ENCODE measurements at places on chromosomes 16 and 17.
A peak's percentile ranks its signal among the peaks of the same experiment; 100 is the strongest.

DNA sequence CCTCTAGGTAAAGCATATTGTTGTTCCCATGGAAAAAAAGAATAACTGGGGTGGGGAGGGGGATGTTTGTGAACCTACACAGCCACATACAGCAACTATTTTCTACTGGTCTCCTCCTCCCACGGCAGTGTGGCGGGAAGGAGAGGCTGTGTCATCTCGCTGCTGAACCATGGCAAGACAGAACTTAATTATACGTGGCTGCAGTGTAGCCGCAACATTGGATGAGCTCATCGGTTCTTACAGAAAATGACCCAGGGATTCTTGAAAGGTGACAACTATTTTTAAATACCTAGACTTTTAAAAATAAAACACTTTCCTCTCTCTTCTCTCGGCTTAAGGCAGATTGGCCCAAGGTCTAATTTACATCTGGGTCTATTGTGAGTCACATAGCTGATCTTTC lies 19.8 kb upstream of the TEKT3 start:
- no peaks in the 10 kb centered on the region for H3K4me1 ChIP-seq
- H3K4me3 ChIP-seq = no peak overlapping the region
- H3K36me3 ChIP-seq = no peaks in the 10 kb centered on the region
- H3K27ac ChIP-seq = no peak overlapping the region

- H3K4me1 ChIP-seq = no peaks in the 10 kb centered on the region
- no peak overlapping the region for H3K27ac ChIP-seq
- H3K36me3 ChIP-seq = no peaks in the 10 kb centered on the region
- H3K27me3 ChIP-seq = no peaks in the 10 kb centered on the region
These were observed 69.4 kb downstream of the ZDHHC7 start for GRCh38 chr16:84941921-84942320.

DNA sequence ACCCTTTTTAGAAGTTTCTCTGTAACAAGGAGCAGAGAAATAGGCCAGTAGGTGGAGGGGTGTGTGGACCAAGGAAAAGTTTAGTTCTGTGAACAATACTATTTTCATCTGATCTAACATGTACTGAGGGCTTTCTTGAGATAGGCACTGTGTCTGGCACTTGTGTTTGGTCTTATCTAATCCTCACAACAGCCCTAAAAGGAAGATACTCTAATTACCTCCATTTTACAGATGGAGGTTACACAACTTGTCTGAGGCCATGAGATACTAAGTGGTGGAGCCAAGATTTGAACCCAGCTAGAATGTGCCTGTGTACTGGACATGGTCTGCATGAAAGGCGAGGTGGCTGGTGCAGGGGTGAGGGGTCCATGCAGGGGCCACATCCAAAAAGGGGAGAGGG lies 4.5 kb downstream of the TNFSF12 start:
- H3K36me3 ChIP-seq = peaks cover 2% of the 10 kb centered on the region
- H3K27me3 ChIP-seq = no peaks in the 10 kb centered on the region
- no peak for DNase-seq
- H3K4me3 ChIP-seq = no peak overlapping the region
- H3K27ac ChIP-seq = peak overlapping the region; percentile 72
- H3K4me1 ChIP-seq = peaks cover 60% of the 10 kb centered on the region

DNA sequence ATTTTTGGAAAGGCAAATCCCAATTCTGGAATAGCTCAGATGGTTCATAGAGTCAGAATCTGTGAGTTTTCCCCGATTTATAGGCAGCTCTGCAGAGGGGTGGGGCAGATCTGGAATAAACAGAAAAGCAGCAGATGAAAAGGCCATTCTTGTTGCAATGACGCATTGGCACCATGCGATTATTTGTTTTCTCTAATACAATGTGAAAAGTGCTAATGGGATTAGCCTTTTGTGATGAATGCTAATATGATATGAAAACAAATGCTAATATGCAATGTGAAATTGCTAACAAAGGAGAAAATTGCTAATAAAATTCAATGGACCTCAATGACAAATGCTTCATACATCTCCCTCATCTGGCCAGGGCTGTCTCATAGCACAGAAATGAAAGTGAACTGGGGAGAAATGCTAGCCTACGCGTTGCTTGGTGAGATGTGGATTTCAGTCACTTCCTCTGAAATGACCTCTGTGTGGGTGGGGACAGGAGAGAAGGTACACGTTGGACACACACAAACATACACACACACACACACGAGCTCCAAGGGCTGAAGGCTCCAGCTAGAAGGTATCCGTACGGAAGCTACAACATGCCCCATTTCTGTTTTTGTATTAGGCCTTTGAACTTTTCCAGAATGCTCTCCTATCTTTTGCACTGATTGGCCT lies 394.5 kb downstream of the XYLT1 start:
- no peaks in the 10 kb centered on the region for H3K36me3 ChIP-seq
- H3K4me3 ChIP-seq = no peak overlapping the region
- no peaks in the 10 kb centered on the region for H3K27me3 ChIP-seq
- H3K27ac ChIP-seq = no peak overlapping the region
- peaks cover 2% of the 10 kb centered on the region for H3K4me1 ChIP-seq
- DNase-seq = no peak

DNA sequence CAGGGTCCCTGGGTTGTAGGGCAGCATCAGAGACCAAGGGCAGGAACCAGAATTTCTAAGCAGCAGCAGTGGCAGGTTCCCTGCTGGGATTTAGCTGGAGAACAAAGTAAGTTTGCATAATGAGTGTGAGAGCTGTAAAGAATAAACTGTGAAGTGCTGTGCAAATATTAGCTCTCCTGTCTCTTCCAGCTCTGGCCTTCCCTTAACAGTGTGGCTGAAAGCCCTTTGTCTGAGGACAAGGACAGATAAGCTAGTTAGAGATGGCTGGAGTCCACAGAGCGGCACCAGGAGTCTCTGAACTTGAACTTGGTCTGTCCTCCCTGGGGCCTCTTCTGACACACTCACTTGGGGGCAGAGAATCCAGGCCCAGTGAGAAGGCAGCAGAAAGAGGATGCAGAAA lies 98.2 kb upstream of the WSCD1 start:
- H3K36me3 ChIP-seq = no peaks in the 10 kb centered on the region
- H3K27me3 ChIP-seq = no peaks in the 10 kb centered on the region
- H3K27ac ChIP-seq = no peak overlapping the region

DNA sequence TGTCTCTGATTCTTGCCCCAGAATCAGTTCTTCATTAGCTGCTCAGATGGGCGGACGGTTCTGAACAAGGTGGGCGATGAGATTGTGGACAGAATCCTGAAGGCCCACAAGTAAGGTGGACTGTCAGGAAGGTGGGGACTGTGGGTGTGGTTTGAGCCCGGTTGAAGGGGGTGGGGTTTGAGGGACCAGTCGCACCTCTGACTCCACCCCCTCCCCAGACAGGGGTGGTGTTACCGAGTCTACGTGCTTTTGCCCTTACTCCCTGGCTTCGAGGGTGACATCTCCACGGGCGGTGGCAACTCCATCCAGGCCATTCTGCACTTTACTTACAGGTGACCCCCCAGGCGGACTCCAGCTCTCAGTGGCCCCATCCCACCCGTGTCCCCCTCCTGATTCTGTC lies 11.3 kb downstream of the PLD2 start:
- H3K4me1 ChIP-seq = no peaks in the 10 kb centered on the region
- no peak overlapping the region for H3K27ac ChIP-seq
- no peaks in the 10 kb centered on the region for H3K36me3 ChIP-seq
- DNase-seq = no peak
- no peak overlapping the region for H3K4me3 ChIP-seq
- no peaks in the 10 kb centered on the region for H3K27me3 ChIP-seq

GRCh38 chr17:76265624-76266243 lies 586 bp downstream of the UBALD2 start:
- H3K36me3 ChIP-seq = peaks cover 11% of the 10 kb centered on the region
- H3K27me3 ChIP-seq = no peaks in the 10 kb centered on the region
- peak; percentile 80 for DNase-seq

GRCh38 chr17:33939959-33940358 lies 315.1 kb upstream of the CCL2 start:
- DNase-seq = no peak
- no peaks in the 10 kb centered on the region for H3K27me3 ChIP-seq

DNA sequence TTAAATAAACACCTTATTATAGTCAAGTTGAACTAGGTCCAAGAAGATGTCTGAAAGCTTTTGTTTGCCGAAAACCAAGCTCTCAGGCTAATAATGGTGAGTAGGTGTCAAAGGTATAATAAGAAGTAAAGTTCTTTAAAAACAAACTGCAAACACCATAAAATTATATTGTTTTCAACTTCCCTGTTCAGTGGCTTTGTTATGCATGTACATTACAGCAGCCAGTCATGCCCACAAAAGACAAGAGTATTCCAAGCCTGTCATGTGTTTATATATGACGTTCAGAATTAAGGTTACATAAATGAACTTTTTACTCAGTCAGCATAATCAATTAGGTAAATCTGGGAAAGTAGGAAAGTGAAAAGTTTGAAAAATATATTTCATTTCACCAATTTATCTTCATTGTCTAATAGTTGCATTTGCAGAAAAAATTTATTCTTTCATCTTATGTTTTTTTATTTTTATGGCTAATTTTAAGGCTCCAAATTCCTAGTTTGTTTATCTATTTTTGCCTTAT lies 928.7 kb upstream of the SOX9 start:
- no peak overlapping the region for H3K4me3 ChIP-seq
- no peaks in the 10 kb centered on the region for H3K36me3 ChIP-seq
- no peaks in the 10 kb centered on the region for H3K27me3 ChIP-seq
- no peaks in the 10 kb centered on the region for H3K4me1 ChIP-seq
- no peak for DNase-seq

DNA sequence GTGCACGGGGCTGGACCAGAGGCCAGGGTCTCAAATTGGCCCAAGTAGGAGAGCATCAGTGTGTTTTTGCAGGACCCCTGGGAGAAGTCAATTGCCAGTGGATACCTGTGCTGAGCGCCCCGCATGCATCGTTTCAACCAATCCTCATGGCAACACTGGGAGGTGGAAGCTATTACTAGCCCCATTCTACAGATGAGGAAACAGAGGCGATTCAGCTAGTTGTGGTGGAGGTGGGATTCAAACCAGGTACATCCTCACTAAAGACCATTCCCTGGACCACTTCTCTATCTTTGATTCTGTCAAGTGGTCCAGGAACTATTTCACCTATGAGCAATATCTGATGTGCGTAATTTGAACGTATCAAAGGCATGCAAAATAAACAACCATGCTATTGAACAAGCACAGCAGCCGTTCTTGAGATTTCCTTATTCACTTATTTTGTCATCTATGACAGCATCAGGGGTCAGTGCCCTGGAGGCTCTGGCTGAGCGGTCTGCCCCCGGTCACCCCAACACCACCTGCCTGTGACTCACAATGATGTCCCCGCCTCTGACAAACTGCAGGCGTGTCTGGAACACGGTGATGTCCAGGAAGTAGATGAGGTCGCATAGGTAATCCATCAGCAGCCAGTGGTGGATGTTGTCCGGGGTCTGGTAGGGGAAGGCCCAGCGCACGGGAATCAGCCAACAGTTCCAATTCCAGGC lies 54.0 kb downstream of the CNGB1 start:
- no peak for DNase-seq
- H3K27ac ChIP-seq = no peak overlapping the region
- H3K4me3 ChIP-seq = no peak overlapping the region
- H3K36me3 ChIP-seq = no peaks in the 10 kb centered on the region

- no peaks in the 10 kb centered on the region for H3K36me3 ChIP-seq
- H3K27me3 ChIP-seq = no peaks in the 10 kb centered on the region
- H3K4me3 ChIP-seq = no peak overlapping the region
- H3K4me1 ChIP-seq = peaks cover under 1% of the 10 kb centered on the region
These were observed 209.3 kb downstream of the MSI2 start for GRCh38 chr17:57465610-57466009.

DNA sequence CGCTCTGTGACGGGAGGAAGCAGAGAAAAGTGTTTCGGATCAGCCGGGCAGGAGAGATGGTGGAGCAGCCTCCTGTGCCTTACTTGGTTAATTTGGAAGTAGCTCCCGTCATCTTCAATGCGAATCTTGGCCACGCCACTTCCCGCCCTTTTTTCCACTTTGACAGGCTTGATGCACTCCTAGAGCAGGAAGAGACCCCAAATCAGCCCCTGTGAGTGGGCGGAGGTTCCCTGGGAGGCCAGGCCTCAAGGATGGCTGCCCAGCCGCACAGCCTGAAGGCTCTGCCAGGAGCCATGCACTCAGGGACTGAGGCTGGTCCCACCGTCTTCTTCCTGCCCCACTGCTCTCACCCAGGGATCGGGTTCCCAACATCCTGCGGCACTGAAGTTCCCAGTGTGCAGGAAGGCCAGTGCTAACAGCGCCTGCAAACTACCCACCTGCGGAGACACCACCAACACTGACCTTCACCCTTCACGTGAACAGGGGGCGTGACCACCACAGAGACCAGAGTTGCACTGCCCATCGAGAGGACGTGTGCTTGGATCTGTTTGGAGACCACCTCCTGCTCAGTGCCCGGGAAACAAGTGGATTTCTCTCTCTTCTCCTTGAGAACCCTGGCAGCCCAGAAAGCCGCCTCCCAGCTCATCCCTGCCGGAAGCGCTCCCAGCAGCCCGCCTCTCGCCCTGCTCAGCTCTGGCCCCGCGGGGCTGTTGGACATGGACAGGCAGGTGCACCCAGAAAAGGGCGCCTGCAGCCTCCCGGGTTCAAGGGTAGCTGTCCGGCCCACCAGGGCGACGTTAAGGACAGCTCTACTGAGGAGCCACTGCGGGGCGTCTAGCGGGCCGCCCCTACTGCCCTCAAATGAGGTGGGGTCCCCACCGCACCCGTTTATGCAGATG lies 988 bp downstream of the CIAO3 start:
- no peak for DNase-seq
- H3K4me3 ChIP-seq = peak overlapping the region; percentile 82
- no peaks in the 10 kb centered on the region for H3K27me3 ChIP-seq
- peak overlapping the region; percentile 74 for H3K27ac ChIP-seq
- H3K4me1 ChIP-seq = peaks cover 16% of the 10 kb centered on the region

GRCh38 chr17:57502811-57503241 lies 242.3 kb downstream of the CCDC182 start:
- no peak overlapping the region for H3K4me3 ChIP-seq
- no peaks in the 10 kb centered on the region for H3K36me3 ChIP-seq
- H3K4me1 ChIP-seq = no peaks in the 10 kb centered on the region
- no peak overlapping the region for H3K27ac ChIP-seq

GRCh38 chr17:40604327-40605080 lies 39.2 kb upstream of the CCR7 start:
- no peak overlapping the region for H3K4me3 ChIP-seq
- no peak for DNase-seq
- H3K36me3 ChIP-seq = no peaks in the 10 kb centered on the region
- H3K27ac ChIP-seq = peak overlapping the region; percentile 34
- peaks cover 66% of the 10 kb centered on the region for H3K4me1 ChIP-seq

GRCh38 chr17:68924793-68925720 lies 30.1 kb downstream of the ABCA8 start:
- no peaks in the 10 kb centered on the region for H3K4me1 ChIP-seq
- H3K36me3 ChIP-seq = no peaks in the 10 kb centered on the region
- H3K27me3 ChIP-seq = no peaks in the 10 kb centered on the region
- no peak overlapping the region for H3K4me3 ChIP-seq

- H3K4me3 ChIP-seq = no peak overlapping the region
- no peaks in the 10 kb centered on the region for H3K4me1 ChIP-seq
- no peak overlapping the region for H3K27ac ChIP-seq
- H3K36me3 ChIP-seq = no peaks in the 10 kb centered on the region
- no peak for DNase-seq
- H3K27me3 ChIP-seq = no peaks in the 10 kb centered on the region
These were observed 121.0 kb upstream of the ADAMTS18 start for GRCh38 chr16:77555791-77556190.
